ENCODE measurements at places on chromosomes 5 and 9. TPM values are rescaled to one million over a fixed set of nuclear protein-coding genes. Genes with fewer than 3 reads are reported as not detected.
A peak's percentile ranks its signal among the peaks of the same experiment; 100 is the strongest.

The DMGDH gene
- total RNA-seq: 4.0 TPM

- no peak overlapping the region for H3K4me3 ChIP-seq
- H3K4me1 ChIP-seq: peaks cover 55% of the 10 kb centered on the region
- H3K36me3 ChIP-seq: no peaks in the 10 kb centered on the region
- H3K27me3 ChIP-seq: no peaks in the 10 kb centered on the region
Observed at GRCh38 chr9:5511935-5512580, 1.7 kb downstream of the PDCD1LG2 start.

The SEMA4D gene
- 14.6 TPM for total RNA-seq

DNA sequence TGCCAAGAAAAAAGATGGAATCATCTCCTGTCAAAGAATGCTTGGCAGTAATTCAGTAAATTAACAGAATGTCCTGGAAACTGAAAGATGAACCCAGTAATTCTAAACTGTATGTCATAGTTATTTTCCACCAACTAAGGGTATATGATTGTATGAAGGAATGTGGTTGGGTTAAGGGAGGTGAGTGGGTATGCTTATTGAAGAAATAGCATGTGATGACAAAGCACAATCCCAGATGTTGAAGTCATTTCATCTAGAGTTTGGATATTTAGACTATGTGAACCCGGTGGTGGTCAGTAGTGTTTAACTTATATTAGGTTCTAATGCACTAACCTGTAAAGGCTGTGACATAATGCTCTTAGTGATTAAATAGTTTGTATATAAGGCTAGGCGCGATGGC lies 87.3 kb downstream of the CDKN2A start:
- no peaks in the 10 kb centered on the region for H3K27me3 ChIP-seq
- H3K27ac ChIP-seq: no peak overlapping the region
- no peak overlapping the region for H3K4me3 ChIP-seq
- DNase-seq: no peak
- H3K36me3 ChIP-seq: no peaks in the 10 kb centered on the region
- H3K4me1 ChIP-seq: no peaks in the 10 kb centered on the region

- peak; percentile 83 for DNase-seq
- peak overlapping the region; percentile 98 for H3K4me3 ChIP-seq
- H3K36me3 ChIP-seq: no peaks in the 10 kb centered on the region
- H3K27ac ChIP-seq: peak overlapping the region; percentile 97
- H3K4me1 ChIP-seq: no peaks in the 10 kb centered on the region
- H3K27me3 ChIP-seq: no peaks in the 10 kb centered on the region
Observed at GRCh38 chr5:139651043-139651834, 3.1 kb downstream of the CXXC5 start.

DNA sequence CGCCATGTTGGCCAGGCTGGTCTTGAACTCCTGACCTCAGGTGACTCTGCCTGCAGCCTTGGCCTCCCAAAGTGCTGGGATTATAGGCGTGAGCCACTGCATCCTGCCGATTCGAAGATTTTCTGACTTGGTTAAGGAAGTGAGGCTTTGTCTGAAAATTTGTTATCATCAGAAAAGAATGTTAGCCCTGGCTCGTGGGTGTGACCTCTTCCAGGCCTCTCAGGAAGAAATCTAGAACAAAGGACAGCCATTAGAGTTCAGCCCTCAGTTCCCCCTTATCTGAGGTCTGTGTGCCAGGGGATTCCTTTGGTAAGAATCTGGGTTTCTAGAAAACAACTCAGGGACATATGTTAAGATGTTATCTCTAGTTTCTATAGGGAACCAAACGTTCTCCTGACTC lies 6.2 kb downstream of the OR2S2 start:
- no peak overlapping the region for H3K27ac ChIP-seq
- H3K27me3 ChIP-seq: no peaks in the 10 kb centered on the region
- H3K36me3 ChIP-seq: no peaks in the 10 kb centered on the region
- DNase-seq: no peak

DNA sequence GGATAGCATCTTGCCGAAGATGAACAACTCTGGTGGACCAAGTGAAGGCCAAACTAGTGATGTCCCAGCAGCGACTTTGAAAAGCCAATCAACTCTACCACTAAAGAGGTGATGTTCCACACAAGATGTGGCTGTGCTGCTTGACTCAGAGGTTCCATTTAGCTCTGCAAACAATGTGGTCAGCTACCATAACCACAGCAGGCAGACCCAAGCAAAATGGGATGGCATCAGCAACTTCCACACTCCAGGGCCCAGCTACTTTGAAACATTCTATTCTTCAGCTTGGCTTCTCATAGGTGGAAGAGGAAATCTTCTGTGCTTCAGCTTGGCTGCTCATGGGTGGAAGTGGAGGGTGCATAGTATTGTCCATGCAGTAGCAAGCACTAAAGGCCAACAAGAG lies 70.5 kb downstream of the IRX2 start:
- no peaks in the 10 kb centered on the region for H3K36me3 ChIP-seq
- no peak overlapping the region for H3K4me3 ChIP-seq
- no peaks in the 10 kb centered on the region for H3K4me1 ChIP-seq
- DNase-seq: no peak

DNA sequence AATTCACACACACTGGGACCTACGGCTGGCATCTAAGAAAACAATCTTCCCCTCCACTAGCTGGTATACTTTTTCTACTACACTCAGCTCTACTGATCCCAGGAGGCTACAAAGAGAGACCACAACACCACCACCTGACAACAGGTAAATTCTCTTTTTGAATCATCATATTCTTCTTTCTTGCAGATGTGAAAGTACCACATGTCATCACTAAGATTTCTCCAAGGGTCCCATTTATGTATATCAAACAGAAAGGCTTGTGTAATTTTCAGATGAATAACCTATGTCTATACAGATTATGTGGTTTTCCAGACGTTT lies 25.1 kb downstream of the PUM3 start:
- peaks cover 20% of the 10 kb centered on the region for H3K4me1 ChIP-seq
- peak overlapping the region; percentile 87 for H3K27ac ChIP-seq
- H3K4me3 ChIP-seq: no peak overlapping the region
- peaks cover under 1% of the 10 kb centered on the region for H3K36me3 ChIP-seq
- H3K27me3 ChIP-seq: no peaks in the 10 kb centered on the region

- peaks cover 18% of the 10 kb centered on the region for H3K4me1 ChIP-seq
- no peak overlapping the region for H3K4me3 ChIP-seq
- no peaks in the 10 kb centered on the region for H3K27me3 ChIP-seq
- no peaks in the 10 kb centered on the region for H3K36me3 ChIP-seq
- DNase-seq: no peak
Observed at GRCh38 chr5:119274767-119275130, 81.1 kb upstream of the TNFAIP8 start.

DNA sequence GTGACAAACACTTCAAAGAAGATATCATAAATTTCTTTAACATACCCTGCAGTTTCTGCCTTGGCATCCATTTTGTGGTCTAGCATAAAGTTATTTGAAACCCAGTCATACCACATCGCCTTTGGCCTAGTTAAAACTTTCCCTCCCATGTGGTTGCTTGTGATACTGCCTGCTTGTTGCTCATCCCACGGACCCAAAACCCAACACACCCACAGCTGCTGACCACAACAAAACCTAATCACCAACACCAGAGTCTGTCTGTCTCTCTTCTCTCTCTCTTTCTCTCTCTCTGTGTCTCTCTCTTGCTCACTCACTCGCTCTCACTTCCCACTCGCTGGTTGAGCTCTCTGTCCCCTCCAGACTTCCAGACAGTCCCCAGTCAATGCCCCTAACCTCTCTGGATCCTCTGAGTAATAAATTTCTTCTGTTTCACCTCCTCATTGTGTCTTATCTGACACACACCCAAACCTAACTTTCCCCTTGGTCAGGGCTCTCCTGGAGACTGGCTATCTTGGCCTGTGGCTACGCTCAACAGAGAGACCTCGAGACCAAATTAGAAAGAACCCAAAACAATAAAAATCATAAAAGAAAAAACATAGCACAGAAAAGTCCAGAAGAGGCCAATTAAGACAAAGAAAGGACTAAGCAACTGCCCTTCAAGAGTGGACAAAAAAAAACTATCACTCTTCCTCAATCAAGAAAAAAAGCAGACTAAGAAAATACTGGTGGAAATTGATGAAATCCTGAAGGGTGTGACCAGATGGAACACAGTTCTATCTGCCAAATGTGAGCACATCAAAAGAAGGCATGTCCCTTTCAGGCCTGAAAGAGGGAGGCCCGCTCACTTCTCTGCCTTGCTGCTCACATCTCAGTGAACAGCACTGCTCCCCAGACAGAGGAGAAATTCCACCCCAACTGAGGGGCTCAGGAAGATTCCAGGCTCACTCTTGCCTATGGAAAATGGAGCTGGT lies 41.5 kb downstream of the TTLL11 start:
- no peak for DNase-seq
- H3K4me3 ChIP-seq: no peak overlapping the region
- H3K36me3 ChIP-seq: no peaks in the 10 kb centered on the region
- no peaks in the 10 kb centered on the region for H3K4me1 ChIP-seq
- no peaks in the 10 kb centered on the region for H3K27me3 ChIP-seq

The IL33 gene
- 21.3 TPM for total RNA-seq

GRCh38 chr5:125455041-125455440 lies 708.6 kb upstream of the ZNF608 start:
- H3K27ac ChIP-seq: no peak overlapping the region
- no peak overlapping the region for H3K4me3 ChIP-seq
- no peaks in the 10 kb centered on the region for H3K27me3 ChIP-seq
- H3K4me1 ChIP-seq: no peaks in the 10 kb centered on the region

The INSL4 gene
- total RNA-seq: not detected

GRCh38 chr9:127121628-127122175 lies 733 bp downstream of the ANGPTL2 start:
- peaks cover 6% of the 10 kb centered on the region for H3K36me3 ChIP-seq
- peak overlapping the region; percentile 73 for H3K4me3 ChIP-seq
- no peak for DNase-seq
- H3K27me3 ChIP-seq: no peaks in the 10 kb centered on the region
- peak overlapping the region; percentile 96 for H3K27ac ChIP-seq

DNA sequence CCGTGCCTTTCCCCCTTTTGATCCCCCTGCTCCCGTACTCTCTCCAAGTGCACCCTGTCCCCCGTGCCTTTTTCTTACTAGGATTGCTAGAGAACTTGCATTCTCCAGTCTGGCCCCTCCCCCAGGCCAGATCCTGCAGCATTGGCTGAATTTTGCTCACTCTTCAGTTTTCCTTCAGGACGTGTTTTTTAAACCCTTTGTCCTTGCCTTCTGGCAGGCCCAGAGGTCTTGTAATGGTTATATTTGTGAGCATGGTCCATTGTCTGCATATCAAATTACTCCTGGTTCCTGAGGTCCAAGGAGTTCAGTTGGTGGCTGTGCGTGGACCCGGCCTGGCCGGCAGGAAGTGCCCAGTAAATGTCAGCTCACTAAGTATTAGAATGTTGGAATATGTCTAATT lies 606 bp downstream of the TBC1D13 start:
- no peak for DNase-seq
- peaks cover 18% of the 10 kb centered on the region for H3K36me3 ChIP-seq
- H3K4me3 ChIP-seq: peak overlapping the region; percentile 97
- H3K27me3 ChIP-seq: no peaks in the 10 kb centered on the region
- peak overlapping the region; percentile 86 for H3K27ac ChIP-seq
- H3K4me1 ChIP-seq: no peaks in the 10 kb centered on the region

DNA sequence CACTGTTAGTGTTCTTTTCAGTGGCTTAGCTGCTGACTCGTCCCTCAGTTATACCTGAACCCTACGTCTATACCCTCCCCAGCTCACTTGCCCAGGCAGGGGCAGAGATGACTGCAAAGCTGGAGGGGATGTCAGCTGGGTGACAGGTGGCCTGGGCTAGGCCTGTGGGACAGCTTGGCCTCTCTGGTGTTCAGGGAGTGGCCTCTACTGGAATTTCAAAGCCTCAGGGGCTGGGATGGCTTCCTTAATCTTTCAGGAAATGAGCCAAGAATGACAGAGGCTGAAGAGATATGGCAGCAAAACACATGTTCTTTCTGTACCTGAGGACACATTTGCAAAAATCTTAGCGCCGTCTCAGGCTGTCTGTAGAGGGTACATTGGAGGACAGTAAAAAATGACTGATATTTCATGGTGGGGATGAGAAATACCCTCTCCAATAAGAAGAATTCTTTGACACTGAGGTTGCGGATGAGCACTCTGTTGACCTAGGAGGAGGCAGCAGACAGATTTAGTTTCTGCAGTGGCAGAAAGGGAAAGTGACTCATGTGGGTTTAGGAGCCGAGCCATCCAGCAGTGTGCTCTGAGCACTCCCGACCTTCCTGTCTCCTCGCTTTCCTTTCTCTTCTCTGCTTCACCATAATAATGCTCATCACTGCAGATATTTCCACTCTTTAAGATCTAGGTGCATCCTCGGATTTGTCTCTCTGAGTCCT lies 54.4 kb downstream of the ENTREP1 start:
- H3K27ac ChIP-seq: peak overlapping the region; percentile 85
- peaks cover 13% of the 10 kb centered on the region for H3K36me3 ChIP-seq
- no peak overlapping the region for H3K4me3 ChIP-seq
- no peak for DNase-seq

The GCNT4 gene
- total RNA-seq: 0.41 TPM

- H3K27ac ChIP-seq: peak overlapping the region; percentile 71
- H3K36me3 ChIP-seq: no peaks in the 10 kb centered on the region
- H3K4me3 ChIP-seq: no peak overlapping the region
- no peaks in the 10 kb centered on the region for H3K27me3 ChIP-seq
- DNase-seq: no peak
Observed at GRCh38 chr9:89890326-89890980, 285.6 kb downstream of the GADD45G start.

The NDUFA8 gene
- total RNA-seq: 169 TPM

DNA sequence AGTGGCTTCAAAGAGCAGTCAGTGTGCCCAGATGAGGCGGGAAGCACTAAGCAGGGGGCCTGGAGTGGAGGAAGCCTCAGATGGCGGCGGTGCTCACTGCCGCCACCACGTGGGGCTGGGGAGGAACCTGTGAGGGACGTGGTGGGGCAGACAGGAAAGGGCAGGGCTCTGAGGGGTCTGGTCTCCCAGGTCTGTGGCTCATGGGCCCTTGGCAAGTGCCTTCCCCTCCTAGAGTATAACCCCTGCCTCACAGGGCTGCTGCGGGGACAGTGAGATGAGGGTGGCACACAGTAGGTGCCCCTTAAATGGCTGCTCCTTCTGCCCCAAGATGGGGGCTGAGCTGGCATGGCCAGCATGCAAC lies 26.6 kb downstream of the NR5A1 start:
- H3K27ac ChIP-seq: no peak overlapping the region
- H3K27me3 ChIP-seq: no peaks in the 10 kb centered on the region
- no peaks in the 10 kb centered on the region for H3K4me1 ChIP-seq
- H3K36me3 ChIP-seq: no peaks in the 10 kb centered on the region

DNA sequence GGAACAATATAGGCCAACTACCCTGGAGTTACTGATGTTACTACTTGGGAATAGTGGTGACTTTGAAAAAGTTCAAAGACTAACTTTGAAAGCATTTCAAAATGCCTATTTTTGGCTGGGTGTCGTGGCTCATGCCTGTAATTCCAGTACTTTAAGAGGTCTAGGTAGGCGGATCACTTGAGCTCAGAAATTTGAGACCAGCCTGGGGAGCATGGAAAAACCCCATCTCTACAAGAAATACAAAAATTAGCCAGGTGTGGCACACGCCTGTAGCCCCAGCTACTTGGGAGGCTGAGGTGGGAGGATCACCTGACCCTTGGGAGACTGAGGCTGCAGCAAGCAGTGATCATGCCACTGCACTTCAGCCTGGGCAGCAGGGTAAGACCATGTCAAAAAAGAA lies 105.3 kb downstream of the ARRDC3 start:
- H3K4me1 ChIP-seq: peaks cover 13% of the 10 kb centered on the region
- H3K4me3 ChIP-seq: no peak overlapping the region
- no peaks in the 10 kb centered on the region for H3K36me3 ChIP-seq
- DNase-seq: peak; percentile 46
- H3K27ac ChIP-seq: no peak overlapping the region

The DND1 gene
- 0.51 TPM for total RNA-seq

GRCh38 chr9:86706391-86706790 lies 240.9 kb downstream of the GAS1 start:
- H3K4me1 ChIP-seq: no peaks in the 10 kb centered on the region
- H3K36me3 ChIP-seq: no peaks in the 10 kb centered on the region
- DNase-seq: no peak
- no peak overlapping the region for H3K4me3 ChIP-seq
- H3K27ac ChIP-seq: no peak overlapping the region

Data from right atrium auricular region (tissue), 2 donors.